Stimulated activated CD8-positive, alpha-beta memory T cell treated with anti-CD3 and anti-CD28 coated beads, Interleukin-4, amount 100 ng/mL, for 4 hours (primary cell): ENCODE measurements at places on chromosomes 2 and 18.

- no peak for DNase-seq
Measured at GRCh38 chr2:236765478-236765877, 195.9 kb downstream of the ACKR3 start.

- DNase-seq: no peak
Measured at GRCh38 chr2:158546412-158547144, 89.8 kb downstream of the PKP4 start.

GRCh38 chr2:110759411-110759810 lies 27.0 kb downstream of the ACOXL start:
- no peak for DNase-seq

- no peak for DNase-seq
Measured at GRCh38 chr2:99348173-99348572, 11.0 kb downstream of the EIF5B start.

DNA sequence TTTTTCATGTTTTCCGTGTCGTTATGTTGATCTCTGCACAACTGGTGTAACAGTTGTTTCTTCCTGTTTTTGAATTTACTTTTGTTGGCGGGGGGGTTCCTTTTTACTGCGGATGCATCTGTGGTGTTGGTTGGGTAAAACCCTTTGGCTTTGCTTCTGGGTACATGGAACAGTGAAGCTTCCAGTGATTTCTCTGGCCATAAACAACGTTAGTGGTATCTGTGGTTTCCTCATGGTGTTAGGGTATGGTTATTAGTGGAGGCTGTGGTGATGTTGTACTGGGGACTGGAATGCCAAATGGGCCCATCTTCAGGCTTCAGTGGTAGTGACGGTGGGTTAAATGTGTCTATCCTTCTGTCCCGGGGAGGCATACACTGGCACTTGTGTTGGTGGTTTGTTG lies 285.4 kb upstream of the ZNF804A start:
- no peak for DNase-seq

DNA sequence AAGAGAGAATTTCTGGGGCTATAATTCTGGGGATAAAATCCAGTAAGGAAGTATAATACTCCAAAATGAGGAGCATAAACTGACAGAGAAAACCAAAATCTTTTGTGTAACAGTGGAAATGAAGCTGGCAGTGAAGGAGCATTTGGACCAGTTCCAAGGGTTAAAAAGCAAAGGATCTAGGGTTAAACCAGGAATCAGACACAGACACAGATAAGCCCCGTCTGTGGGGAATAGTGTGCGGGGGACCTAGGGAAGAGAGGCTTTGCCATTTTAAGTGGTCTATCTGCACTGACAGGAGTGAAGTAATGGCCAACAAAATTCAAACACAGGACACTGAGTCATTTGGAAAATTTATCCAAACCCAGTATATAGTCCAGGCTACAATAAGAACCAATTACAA lies 23.4 kb downstream of the SAP130 start:
- no peak for DNase-seq

DNA sequence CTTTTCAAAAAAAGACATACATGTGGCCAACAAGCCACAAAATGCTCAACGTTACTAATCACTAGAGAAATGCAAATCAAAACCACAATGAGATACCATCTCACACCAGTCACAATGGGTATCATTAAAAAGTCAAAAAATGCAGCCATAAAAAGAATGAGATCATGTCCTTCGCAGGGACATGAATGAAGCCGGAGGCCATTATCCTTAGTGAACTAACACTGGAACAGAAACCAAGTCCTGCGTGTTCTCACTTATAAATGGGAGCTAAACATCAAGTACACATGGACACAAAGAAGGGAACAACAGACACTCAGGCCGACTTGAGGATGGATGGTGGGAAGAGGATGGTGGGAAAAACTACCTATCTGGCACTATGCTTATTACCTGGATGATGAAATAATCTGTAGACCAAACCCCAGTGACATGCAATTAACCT lies 17.8 kb upstream of the ATL2 start:
- DNase-seq: no peak

DNA sequence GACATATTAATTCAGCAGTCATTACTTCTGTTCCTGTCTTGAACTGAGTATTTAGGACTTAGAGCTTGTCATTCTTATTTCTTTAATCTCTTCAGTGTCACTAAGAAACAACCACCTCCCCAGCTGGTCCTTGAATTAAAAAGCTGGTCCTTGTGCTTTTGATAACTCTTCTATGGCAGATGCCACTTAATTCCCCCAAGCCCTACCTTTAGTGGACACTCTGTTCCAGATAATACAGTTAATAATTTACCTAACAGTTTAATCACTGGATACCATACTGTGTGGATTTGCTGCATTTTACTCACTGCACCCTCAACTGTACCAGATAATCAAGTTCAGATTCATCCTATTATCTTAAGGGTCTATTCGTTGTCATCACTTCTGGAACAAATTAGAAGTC lies 73.1 kb downstream of the SKA1 start:
- DNase-seq: no peak

- DNase-seq: no peak
Measured at GRCh38 chr2:181743723-181744031, 63.4 kb upstream of the NEUROD1 start.

GRCh38 chr2:241257419-241258032 lies 57.9 kb downstream of the HDLBP start:
- no peak for DNase-seq

GRCh38 chr2:45390861-45391260 lies 220.2 kb downstream of the SRBD1 start:
- no peak for DNase-seq

- no peak for DNase-seq
Measured at GRCh38 chr18:65326805-65327204, 424.0 kb upstream of the CDH7 start.

- no peak for DNase-seq
Measured at GRCh38 chr2:66772618-66773017, 337.7 kb downstream of the MEIS1 start.

GRCh38 chr2:207311316-207312005 lies 145.7 kb upstream of the KLF7 start:
- no peak for DNase-seq

GRCh38 chr2:168311261-168311910 lies 64.0 kb upstream of the STK39 start:
- DNase-seq: no peak

GRCh38 chr2:241161646-241162281 lies 11.5 kb downstream of the PPP1R7 start:
- DNase-seq: no peak

GRCh38 chr18:59040770-59041148 lies 98.9 kb upstream of the SEC11C start:
- DNase-seq: no peak

DNA sequence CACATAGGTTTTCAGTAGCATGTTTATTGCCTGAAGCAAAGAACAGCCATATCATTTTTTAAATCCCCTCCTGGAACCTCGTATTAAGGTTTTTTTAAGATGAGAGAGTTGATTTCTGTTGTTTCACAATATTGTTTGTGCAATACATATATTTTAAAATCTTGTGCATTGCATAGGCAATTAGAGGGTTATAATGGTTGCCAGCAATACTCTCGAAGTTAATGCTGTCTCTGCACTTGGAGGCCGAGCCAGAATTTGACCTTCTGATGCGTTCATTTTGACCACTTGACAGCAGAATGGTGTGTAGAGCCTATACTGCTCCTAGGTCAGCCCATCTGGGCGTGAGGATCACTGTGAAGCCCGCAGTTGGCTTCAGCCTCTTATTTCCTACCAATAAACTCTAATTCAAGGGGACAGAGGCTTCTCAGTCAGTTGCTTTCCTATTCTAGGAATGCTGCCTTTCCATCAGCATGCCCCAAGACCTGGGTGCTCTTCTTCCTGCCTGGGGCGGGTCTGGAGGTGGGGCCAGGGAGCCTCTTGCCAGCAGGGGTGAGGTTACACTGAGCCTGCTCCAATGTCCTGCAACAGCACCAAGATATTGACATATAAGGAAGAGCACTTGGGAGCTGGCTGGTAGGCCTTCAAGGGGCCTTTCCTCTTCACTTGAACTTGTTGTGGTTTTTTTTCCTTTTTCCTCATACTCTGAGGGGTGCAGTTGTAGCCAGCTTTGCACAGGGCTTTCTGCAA lies 91.4 kb upstream of the BCL2L11 start:
- no peak for DNase-seq

GRCh38 chr2:166167449-166167848 lies 39.6 kb upstream of the SCN1A start:
- no peak for DNase-seq

- DNase-seq: no peak
Measured at GRCh38 chr2:64681479-64681967, 27.8 kb upstream of the SERTAD2 start.

DNA sequence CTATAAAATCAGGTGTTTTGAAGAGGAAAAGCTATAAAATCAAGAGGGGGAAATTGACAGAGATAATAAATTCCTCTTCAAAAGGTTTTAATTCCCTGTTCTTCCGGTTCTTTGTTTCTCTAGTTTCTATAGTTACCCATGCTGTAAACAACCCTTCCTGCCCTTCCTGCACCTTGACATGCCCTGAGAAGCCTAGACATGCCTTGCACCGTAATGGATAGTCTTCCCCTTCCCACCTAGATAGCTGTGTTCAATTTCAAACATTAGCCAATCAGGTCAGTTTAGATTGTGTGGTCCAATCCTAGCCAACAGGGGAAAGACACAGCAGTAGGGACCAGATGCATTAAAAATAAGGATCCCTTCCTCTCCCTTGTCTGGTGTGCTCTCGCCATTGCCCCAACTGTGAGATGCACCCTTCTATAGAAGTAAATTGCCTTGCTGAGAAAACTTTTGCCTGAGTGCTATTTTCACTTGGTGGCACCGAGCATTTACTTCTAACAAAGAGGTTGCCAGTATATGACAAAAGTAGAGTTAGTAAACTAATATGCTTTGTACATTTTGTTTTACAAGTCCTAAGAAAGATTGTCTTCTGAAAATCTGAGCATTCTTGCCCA lies 27.1 kb downstream of the SULT1C4 start:
- DNase-seq: no peak

- DNase-seq: no peak
Measured at GRCh38 chr2:145524836-145525235, 1004.9 kb upstream of the ZEB2 start.

DNA sequence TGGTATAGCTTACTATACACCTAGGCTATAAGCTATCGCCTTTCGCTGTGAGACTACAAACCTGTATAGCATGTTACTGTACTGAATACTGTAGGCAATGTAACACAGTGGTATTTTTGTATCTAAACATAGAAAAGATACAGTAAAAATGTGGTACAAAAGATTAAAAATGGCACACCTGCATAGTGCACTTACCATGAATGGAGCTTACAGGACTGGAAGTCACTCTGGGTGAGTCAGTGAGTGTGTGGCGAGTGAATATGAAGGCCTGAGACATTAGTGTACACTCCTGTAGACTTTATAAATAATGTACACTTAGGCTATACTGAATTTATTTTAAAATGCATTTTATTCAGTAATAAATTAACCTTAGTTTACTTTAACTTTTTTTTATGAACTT lies 258.2 kb upstream of the SP5 start:
- no peak for DNase-seq

GRCh38 chr2:202339071-202339870 lies 36.9 kb upstream of the BMPR2 start:
- DNase-seq: no peak

DNA sequence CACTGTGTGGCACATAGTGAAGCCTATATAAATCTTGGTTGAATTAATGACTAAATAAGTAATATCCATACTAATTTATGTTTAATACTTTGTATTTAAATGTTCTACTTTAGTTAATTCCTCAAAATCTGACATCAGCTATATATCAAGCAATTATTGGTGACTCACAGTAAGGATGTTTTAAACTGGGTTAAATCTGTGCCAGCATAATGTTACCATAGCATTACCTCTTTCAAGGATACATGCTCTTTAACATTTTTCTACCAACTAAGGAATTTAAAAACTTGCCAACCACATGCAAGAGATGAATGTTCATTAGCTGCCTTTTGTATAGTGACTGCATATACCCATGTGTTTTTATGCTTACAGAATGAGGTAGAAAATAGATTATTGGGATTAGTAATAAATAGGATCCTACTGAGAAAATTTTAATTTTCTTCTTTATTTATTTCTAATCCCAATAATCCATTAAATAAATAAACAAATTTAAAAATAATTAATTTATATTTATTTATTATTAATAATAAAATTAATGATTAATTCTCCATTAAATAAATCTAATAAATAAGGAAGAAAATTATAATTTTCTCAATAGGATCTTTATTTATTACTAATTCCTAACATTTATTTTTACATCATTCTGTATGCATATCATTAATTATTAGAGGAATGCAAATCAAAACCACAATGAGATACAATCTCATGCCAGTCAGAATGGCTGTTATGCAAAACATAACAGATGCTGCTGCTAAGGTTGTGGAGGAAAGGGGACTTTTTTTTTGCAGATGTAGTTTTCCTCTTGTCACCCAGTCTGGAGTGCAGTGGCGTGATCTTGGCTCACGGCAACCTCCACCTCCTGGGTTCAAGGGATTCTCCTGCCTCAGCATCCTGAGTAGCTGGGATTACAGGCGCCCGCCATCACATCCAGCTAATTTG lies 410.7 kb upstream of the DSEL start:
- no peak for DNase-seq

- DNase-seq: no peak
Measured at GRCh38 chr18:36296650-36297416, 680 bp upstream of the FHOD3 start.

GRCh38 chr2:20561637-20562454 lies 89.1 kb downstream of the HS1BP3 start:
- DNase-seq: no peak

DNA sequence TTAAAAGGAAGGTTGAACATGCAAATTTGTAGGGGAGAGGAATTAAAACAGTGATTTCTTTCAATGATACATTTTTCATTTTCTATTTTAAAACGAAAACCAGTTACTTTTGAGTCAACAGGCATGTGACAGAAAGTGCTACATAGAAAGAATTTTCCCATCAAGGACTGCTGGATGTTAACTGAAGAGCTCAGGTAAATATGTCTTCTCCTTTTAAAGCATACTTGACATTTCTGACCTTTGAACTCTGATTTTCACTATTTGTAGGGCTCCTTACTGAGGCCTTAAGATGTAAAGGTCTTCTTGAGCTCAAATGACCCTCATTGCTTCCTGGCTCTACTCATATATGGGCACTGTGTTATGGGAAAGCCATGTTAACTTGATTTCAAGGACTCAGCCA lies 32.4 kb downstream of the FIGN start:
- no peak for DNase-seq

DNA sequence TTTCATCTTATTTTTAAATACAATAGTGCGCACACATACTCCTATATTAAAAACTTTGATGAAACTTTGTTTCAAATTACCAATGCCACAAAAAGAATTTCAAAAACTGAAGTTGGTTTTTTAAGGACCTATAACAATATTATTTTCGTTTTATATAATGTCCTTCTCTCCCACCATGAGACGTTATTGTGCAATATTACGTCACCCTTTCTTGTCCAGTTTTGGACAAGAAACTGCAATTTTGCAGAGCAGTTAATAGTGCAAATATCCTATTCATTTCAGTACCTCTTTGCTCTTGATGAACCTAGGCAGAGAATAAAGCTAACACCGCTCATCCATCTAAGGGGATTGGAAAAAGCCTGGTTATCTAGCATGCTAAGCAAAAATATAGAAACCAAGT lies 9.7 kb upstream of the ZNF516 start:
- DNase-seq: no peak
